Esophagus squamous epithelium (tissue), 5 donors: ENCODE measurements at places on chromosomes 7 and 10.

DNA sequence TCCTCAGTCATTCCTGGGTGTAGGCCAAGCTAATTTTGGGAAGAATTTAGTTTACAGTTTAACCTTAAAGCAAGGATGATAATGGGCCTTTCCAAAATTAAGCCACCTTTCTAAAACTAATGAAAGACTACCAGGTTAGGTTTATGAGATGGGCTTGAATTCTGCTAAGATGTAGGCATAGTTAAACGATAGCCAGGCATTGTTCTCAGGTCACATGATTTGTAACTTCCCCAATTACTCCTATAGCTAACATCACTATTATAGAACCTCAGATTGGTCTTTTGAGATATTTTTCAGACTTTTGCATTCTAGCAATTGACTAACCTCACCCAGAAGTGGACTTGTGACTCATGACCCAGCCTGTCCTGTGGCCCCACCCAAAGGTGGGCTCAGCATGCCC lies 7.0 kb upstream of the NUB1 start:
- no peak for DNase-seq

- no peak for DNase-seq
These were observed 301.5 kb downstream of the FZD1 start for GRCh38 chr7:91565499-91566401.

DNA sequence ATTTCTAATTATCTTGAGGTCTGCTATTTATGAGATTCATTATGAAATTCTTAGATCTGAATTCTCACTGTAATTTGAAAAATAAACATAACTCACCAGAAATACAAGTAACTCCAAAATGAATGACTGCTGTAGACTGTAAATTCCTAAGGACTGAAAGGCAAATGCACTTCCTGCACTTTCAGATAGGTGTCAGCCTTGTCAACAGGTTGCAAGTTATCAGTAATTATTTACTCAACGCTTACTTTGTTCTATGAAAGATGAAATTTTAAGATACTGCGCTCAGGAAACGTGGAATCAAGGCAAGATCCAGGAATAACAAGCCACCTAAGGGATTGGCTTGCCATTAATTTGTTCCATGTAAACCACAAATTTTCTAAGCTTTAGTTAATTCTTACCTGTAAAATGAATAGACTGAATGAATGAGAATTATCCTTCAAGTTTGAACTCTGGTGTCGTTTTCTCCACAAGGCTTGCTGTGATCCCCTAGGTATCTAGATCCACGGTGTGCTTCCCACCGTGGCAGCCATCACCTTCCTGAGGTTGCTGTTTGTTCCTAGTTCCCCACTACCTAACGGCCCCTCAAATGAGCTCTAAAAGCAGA lies 12.6 kb downstream of the DHX32 start:
- DNase-seq: no peak

DNA sequence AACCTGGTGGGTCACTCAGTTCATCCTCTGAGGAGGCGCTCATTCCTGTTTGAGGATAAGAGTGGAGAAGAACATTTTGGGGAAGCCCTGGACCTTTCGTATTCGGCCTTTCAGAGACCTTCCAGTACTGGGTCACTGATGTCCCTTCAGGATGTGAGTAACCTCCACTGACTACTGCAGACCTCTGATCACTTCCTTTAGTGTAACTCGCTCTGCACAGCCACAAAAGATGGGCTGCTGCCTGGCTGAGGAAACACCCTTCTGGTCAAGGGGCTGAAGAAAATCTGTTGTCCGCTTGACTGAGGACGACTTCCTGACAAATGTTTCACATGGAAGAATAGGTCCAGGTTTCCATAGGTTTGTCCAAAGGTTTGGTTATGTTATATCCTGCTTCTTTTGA lies 15.9 kb upstream of the TBXAS1 start:
- DNase-seq: no peak

DNA sequence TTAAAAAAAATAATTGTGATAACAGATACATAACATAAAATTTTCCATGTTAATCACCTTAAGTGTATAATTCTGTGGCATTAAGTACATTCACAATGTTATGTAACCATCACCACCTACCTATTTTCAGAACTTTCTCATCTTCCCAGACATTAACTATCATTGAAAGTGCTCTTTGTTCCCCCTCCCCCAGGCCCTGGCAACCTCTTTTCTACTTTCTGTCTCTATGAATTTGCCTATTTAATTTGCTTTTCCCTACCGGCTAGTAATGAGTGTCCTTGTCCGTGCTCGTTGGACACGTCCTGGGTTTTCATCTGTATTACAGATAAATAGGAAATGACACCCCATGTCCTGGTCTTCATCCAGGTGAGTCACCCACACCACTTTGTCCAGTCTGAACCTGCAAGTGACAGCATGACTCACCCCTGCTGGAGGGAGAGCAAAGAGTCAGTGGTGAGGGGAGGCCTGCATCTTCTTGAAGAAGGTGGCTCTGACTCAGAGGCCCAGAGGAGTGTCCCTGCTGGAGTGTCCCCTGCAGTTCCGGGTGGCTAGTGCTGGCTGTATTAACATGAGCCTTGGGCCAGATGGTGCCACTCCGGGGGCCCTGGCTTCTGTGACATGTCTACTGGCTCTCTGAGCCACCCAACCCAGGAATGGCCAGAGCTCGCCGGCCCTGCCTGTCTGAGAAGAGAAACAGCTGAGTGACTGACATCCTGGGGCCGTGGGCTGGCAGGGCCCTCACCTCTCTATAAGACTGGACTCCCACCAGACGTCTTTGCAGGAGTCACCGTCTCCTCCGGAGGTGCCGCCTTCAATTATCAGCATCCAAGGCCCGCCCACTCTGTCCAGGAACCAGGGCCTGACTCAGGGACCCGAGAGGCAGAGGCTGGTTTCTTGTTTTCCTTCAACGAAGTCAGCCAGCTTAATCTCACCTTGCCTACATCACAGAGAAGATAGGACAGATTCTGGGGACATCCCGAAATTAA lies 503.2 kb upstream of the MKI67 start:
- DNase-seq: no peak

GRCh38 chr7:4607311-4607729 lies 74.8 kb upstream of the FOXK1 start:
- DNase-seq: no peak

GRCh38 chr10:101214446-101215396 lies 14.5 kb downstream of the LBX1 start:
- no peak for DNase-seq

- no peak for DNase-seq
These were observed 1017.0 kb upstream of the GHITM start for GRCh38 chr10:83122336-83122735.

DNA sequence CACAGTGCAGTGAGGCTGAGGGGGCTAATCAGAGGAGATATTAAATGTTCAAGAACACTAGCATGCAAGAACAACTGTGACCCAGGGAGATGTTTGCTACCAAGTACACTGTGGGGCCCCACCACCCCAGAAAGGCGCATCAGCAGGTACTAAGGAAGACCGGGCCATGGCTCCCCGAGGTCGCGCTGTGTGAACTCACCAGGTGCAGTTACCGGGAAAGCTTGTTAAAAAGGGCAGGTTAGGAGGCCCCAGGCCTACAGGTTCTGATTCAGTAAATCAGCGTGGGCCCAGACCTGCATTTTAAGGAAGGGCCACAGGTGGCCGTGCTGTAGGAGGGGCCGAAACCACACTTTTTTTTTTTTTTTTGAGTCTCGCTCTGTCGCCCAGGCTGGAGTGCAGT lies 54.6 kb downstream of the TMEM209 start:
- DNase-seq: no peak

DNA sequence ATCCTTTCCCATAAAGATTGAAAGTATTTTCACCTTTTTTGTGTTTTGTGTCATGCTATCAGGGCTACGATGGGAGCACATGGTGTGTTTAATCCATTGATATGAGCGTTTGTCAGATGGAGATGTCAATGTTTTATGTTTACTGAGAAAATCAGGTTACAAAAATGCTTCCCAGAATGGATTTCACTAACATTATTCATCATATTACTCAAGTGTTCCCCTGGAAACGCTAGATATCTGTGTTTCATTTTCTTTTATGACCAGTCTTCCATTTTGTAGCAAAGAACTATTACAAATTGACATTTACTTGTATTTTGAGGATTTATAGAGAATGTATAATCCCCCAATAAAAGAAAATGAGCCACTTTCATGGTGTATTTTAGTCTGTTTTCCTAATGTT lies 293.5 kb upstream of the AKR1E2 start:
- no peak for DNase-seq

DNA sequence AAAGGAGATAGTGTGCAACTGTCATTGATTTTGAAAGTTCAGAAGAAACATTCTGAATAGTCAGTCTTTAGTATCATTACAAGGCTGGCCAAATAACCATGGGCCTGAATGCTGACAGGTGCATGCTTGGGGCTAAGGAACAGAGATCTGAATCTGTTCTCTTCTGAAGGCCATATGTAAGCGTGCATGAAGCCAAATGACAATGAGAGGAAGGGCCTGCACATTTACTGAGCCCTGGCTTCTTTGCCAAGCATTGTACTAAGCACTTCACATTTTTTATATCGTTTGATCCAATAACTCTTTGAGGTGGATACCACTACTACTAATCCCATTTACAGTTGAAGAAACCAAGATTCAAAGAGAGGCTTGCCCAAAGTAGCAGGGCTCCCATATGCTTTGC lies 22.5 kb upstream of the TIAL1 start:
- DNase-seq: no peak

DNA sequence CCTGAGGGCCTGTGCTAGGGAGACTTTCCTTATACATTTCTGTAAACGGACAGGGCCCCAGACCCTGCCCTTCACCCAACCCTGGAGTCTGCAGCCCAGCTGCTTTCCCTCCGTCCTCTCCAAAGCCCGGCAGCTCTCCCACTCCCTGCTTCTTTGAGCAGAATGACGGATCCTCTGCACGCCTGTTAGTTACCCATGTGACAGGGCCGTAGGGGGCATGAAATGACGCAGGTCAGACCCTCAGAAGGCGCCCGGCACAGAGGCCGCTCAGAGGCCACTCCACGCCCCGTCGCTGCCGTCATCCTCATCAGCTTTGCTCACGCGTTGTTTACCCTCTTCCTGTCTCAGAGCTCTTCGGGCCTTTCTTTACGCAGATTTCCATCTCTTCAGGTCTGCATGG lies 60.2 kb upstream of the MKRN1 start:
- DNase-seq: no peak

DNA sequence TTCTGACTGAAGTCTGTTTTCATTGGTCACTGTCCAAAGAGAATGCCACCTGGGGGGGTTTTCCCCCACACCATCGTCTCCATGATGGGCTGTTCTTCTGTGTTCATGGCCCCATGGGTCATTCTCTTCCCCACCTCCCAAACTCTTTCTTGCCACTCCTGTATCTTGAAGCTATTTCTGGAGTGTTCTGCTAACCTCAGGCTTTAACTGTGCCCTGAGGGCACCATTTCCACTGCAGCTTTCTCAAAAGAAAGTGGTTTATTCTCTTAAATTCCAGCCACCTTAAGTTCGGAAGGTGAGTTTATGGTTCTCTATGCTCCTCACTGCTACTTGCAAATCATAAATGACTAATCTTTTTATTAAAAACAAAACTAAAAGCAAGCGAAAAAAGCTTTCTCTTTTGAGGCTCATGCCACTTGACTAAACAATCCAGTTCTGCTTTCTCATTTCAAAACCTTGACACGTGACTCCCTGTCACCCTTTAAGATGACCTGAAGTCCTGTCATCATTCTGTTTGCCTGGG lies 7.4 kb upstream of the APBB1IP start:
- DNase-seq: no peak

DNA sequence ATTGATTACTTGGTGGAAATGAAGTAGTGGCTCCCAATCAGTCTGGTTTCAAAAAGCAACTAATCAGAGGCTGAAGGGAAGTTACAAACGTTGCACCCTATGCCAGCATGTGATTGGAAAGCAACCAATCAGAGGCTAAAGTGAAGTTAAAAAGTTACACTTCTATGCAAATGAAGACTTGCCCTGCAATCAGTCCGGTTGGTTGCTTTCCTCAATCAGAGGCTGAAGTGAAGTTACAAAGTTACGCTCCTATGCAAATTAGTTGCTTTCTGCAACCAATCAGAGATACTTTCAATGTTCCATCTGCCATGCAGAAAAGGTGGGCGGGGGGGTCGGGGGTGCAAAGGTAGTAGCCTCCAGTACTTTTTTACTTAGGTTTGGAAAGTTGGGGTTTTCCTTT lies 1077.1 kb downstream of the TYW1 start:
- no peak for DNase-seq

DNA sequence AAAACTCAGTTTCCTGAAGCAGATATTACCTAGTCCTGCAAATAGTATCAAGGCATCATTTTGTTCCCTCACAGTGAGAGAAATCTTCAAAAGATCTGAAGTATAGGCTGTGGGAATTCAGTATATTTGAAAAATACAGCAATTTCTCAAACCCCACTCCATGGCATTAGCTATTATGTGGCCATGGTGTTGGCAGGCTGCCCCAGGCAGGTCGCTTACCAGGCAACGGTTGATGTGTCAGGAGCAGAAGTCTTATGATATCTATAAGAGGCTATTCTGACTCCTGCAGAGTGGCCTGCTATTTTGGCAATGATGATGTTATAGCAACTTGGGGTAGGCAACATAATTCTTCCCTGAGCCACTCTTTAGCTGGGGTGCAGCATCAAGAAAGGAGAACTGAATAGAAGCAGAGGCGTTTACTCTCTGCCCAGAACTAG lies 187.9 kb downstream of the PLXDC2 start:
- no peak for DNase-seq

GRCh38 chr10:23884670-23885069 lies 324.3 kb upstream of the KIAA1217 start:
- DNase-seq: no peak

- DNase-seq: no peak
These were observed 251.4 kb upstream of the CTBP2 start for GRCh38 chr10:125411724-125412123.

DNA sequence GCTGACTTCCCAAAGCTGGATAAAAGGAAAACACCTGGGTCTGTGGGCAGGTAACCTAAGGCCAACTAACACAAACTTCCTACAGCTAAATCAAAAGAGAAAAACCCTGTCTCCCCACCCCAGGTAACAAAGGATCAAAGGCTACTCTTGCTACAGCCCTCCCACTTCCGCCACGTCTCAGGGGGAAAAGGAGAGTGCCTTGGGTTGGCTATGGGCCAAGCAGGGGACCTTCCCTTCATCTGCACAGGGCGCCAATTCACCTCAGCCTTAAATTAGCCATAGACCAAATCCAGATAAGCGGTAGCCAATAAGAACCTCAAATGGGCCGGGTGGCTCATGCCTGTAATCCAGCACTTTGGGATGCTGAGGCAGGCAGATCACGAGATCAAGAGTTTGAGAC lies 69.1 kb upstream of the LANCL2 start:
- no peak for DNase-seq

- DNase-seq: no peak
These were observed 116.1 kb downstream of the FANK1 start for GRCh38 chr10:126012485-126012884.

DNA sequence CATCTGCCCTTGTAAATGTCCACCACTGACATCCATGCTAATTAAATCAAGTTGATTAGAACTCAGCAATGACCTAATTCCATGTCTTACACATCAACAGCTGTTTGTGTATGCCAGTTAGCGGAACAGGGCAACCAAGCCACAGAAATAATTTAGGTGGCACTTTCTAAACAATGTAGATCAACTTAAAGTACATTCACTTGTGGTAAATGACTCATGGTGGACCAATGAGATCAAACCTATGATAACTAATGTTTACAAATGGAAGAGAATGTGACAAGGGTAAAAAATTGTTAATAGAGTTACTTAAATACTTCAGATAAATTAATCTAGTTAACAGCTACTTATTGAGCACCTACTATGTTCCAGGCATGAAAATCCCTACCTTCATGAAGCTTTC lies 63.1 kb upstream of the ICA1 start:
- no peak for DNase-seq

GRCh38 chr7:70615066-70615606 lies 516.8 kb upstream of the GALNT17 start:
- DNase-seq: no peak
